ENCODE measurements at places on chromosomes 3 and 15.
A peak's percentile ranks its signal among the peaks of the same experiment; 100 is the strongest.

GRCh38 chr15:62365795-62366442, 200.8 kb upstream of the C2CD4B start:
- no peak for DNase-seq

- no peak for DNase-seq
These were observed 217.2 kb upstream of the CGNL1 start for GRCh38 chr15:57158997-57159668.

DNA sequence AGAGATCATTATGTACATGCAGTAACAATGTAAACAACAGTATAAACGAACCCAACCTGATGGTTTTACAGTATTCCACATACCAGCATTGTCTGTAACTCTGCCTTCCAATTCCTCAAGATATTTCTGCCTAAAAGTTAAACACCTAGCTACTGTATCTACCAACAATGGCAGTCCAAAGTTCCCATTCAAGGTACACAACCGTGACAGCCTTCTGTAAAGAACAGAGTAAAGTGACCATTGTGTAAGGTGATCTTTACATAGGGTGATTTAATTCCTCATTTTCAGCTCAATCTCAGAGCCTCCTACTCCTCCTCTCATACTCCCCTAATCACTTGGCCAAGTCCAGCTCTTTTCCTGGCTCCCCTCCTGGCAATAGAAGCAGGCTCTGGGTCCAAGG, 10.4 kb downstream of the SECISBP2L start:
- no peak for DNase-seq

GRCh38 chr3:123728014-123728413, 143.2 kb upstream of the HACD2 start:
- DNase-seq, result no peak

GRCh38 chr3:197899833-197900478, 50.0 kb upstream of the RPL35A start:
- DNase-seq, result no peak

GRCh38 chr3:98969295-98969694, 67.8 kb upstream of the DCBLD2 start:
- DNase-seq, result no peak

DNA sequence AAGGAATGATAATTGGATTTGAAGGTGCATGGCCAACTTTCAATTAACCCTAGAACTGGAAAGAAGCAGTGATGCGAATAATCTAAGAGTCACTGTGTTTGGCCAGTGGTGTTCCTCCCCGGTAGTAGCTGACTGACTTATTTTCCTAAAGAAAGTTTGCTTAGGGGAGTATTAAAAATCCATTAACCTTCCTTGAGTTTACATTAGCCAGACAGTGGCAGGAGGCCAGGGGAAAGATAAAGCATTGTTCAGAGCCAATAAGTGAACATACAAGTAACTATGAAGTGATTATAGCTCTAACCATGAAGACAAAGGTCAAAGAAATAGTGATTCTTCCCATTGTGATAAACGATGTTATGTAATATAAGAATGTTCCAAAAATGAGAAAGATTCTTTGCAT, 8.9 kb upstream of the TMEM202 start:
- DNase-seq, result no peak

- no peak for DNase-seq
These were observed 30.4 kb downstream of the HAPLN3 start for GRCh38 chr15:88864861-88865497.

- DNase-seq, result peak; percentile 87
These were observed 30.0 kb downstream of the STARD5 start for GRCh38 chr15:81293728-81294515.

DNA sequence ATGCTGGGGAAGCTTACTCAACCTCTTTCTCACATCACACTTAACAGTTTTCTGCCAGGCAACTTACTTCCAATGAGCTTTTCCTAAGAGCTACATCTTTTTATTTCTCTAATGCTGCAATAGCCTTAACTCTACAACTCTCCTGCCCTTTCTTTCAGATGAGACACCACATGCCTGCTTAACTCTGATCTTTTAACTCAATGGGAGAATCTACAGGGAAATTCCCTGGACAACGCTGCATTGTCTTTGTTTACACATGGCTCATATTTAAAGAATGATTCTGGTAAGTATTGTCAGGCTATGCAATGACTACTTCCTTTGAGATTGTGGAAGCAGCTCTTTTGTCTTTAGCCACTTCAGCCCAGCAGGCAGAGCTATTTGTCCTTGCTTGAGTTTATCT, 353.1 kb upstream of the BCHE start:
- DNase-seq, result no peak

- no peak for DNase-seq
These were observed 33.7 kb upstream of the TEX264 start for GRCh38 chr3:51637144-51637940.

- DNase-seq, result no peak
These were observed 43.6 kb downstream of the COL8A1 start for GRCh38 chr3:99681976-99682375.

- no peak for DNase-seq
These were observed 161.2 kb upstream of the NECTIN3 start for GRCh38 chr3:110910346-110910955.

DNA sequence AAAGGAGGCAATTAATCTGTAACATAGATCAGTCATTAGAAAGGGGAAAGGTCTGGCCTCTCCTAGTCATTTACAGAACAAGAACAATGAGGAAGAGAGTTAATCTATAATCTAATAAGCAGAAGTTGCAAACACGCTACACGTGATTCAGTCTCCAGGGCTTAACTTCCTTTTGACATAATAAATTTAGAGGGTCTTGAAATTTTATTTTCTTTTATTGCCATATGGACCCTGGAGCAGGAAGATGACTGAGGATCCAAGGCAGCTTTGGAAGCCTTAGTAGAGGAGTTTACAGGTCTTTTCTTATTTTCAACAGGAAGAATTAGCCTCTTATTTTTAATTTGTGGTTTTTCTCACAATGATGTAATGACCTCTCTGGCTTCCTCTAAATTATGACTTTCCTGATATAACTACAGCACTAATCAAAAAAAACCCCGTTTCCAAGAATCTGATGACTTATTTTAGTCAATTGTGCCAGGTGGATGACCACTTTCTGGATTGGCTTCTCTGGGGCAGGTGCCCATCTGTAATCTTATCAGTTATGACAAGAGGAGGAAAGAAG, 32.2 kb downstream of the ADGRG7 start:
- DNase-seq, result no peak

DNA sequence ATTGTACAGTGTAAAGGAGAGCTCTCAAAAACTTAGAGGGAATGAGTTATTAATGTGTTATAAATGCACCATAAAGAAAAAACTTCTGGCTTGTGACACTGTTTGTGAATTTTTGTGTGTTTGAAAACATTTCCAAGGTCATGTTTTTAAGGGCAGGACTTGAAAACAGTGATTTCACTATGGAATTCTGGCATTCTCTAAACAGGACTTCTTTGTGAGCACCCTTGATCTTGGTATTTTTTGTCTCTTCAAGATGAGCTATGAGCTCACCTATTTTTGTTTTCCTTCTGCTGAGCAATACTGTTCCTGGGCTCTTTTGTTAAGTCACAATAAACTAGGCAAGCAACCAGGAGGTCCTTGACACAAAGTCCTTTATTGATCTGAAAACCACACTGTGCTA, 284.4 kb downstream of the RBMS3 start:
- no peak for DNase-seq

- DNase-seq, result no peak
These were observed 264.9 kb downstream of the GBE1 start for GRCh38 chr3:81496407-81497104.

- DNase-seq, result no peak
These were observed 142.9 kb upstream of the BFSP2 start for GRCh38 chr3:133256787-133257483.

DNA sequence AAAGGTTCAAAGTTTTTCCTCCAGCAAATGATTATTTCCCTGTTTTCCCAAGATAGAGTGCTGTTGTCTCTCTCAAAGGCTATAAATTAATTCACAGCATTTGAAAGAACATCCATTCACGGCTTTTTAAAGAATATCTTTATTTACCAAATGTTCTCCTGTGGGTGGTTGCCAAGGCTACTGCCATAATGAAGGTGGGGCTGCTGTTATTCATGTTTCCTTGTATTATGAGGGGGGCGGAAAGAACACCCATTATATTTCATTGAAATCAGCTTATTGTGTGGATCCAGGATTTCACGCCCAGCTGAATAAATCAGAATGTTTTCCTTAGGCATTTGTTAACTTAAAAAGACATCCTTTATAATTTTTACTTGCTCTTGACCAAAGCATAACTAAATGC, 10.1 kb downstream of the SRP14 start:
- DNase-seq, result no peak

DNA sequence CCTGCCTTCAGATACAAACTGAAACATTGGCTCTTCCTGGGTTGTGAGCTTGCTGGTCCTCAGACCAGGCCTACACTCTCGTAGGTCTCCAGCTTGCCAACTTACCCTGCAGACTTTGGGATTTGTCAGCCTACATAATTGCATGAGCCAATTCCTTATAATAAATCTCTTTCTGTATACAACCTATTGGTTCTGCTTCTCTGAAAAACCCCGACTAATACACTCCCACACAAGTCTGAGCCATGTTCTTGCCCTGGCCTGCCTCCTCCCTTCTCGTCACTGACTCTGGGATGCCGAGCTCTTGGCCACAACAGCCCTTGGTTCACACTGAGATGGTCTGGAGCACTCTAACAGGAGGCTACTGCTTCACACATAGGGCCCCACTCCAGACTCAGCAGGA, 9.5 kb downstream of the CYP19A1 start:
- no peak for DNase-seq

DNA sequence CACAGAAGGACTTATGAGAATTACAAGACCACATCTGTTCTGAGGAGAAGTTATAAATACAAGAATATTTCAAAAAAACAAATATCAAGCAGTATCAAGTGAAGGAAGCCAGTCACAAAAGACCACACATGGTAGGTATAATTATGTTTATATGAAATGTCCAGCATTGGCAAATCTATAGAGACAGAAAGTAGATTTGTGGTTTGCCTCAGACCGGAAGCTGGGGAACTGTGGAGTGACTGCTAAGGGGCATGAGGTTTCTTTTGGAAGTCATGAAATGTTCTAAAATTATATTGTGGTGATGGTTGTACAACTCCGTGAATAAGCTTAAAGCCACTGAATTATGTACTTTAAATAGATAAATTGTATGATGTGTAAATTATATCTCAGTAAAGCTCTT, 136.9 kb downstream of the FRMD5 start:
- no peak for DNase-seq

DNA sequence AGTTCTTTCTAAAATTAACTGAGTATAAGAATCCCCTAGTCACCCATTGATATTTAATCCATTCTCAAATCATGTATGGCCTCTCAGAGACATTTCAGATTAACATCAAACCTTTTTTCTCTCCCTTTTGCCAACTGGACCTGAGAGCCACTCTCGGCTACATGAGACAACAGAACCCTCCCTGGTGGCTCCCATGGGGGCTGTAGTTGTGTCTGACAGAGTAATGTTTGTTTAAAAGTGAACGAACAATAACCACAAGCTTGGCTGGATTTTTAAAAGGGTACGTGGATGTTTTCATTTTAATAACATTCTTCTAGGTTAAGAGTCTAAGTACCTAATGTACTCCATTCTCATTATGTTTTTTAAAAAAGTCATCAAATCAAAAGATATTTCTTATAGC, 37.1 kb downstream of the P3H2 start:
- no peak for DNase-seq

- DNase-seq, result peak; percentile 91
These were observed at the start of gene TMCC1 for GRCh38 chr3:129893581-129894070. TMCC1 (minus strand) TSS chr3:129893711.

DNA sequence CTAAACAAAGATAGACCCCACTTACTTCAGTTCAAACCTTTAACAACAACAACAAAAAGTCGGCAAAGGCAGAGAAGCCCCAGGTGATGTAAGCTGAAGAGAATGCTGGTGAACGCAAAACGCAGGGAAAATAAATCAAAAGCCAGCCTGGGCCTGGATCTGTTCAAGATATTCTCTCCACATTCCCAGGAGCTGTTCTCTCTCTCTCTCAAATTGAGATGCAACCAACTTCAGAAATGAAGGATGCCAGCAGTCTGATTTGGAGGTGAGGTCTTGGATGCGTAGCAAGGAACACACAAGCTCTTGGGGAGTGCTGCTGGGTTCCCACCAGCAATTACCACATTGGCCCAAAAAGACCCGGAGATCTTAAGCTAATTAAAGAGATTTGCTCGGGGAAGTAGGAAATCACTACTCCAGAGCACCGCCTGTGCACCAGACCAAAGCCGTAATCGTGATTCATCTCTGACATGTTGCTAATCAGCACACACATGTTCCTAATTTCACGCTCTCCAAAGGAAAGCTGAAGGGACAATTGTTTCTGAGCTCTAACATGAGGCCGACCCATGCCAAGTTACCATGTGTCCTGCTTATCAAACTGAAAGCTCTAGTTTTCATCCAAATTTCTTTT, 37.1 kb downstream of the IL17RD start:
- DNase-seq, result no peak

GRCh38 chr15:46955576-46955975, 761.7 kb upstream of the SEMA6D start:
- DNase-seq, result no peak

- no peak for DNase-seq
These were observed 48.9 kb upstream of the FMN1 start for GRCh38 chr15:33243393-33243792.

- no peak for DNase-seq
These were observed 15.1 kb downstream of the LINGO1 start for GRCh38 chr15:77617476-77618230.

DNA sequence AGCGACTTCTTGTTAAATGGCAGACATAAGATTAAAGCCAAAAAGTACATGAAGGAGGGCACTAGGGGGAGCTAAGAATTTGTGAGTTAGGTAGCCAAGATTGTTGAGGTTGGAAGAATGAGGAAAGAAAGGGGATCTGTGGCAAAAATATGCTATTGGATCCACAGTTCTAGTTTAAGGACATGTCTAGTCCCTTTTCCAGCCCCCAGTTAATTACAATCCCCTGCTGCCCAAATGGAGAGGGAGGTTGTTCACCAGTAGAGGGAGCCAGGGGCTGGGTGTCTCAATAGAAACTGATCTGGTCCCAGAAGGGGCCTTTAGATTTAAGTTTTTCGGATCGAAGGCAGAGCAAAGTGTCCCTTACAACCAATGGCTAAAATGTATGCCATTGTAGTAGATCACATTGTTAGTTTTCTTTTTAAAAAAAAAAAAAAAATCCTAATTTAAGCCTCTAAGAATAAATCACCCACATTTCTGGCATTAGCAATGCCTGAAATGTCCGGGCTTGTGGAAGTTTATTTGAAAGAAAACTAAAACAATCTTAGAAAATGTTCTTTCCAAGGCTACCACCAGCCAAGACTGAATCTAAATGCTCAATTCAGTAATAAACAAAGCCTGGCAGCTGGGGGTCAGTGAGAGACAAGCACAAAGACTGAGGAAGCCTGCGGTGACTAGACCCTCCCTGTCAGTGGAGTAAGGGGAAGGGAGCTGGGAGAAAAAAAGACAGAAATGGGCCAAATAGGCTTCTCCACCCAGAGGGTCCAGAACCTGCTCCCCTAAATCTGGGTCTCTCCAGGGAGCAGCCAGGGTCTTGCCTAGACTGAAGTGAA, 7.1 kb downstream of the COL8A1 start:
- no peak for DNase-seq

GRCh38 chr3:133119176-133119575, 81.0 kb downstream of the TMEM108 start:
- no peak for DNase-seq

GRCh38 chr3:38147421-38147820, 9.0 kb downstream of the MYD88 start:
- DNase-seq, result no peak

All from CD4-positive, alpha-beta T cell treated with Interleukin-4 for 1 hour (primary cell).